GOT3 (cell line): ENCODE measurements at places on chromosomes 6 and 20.

DNA sequence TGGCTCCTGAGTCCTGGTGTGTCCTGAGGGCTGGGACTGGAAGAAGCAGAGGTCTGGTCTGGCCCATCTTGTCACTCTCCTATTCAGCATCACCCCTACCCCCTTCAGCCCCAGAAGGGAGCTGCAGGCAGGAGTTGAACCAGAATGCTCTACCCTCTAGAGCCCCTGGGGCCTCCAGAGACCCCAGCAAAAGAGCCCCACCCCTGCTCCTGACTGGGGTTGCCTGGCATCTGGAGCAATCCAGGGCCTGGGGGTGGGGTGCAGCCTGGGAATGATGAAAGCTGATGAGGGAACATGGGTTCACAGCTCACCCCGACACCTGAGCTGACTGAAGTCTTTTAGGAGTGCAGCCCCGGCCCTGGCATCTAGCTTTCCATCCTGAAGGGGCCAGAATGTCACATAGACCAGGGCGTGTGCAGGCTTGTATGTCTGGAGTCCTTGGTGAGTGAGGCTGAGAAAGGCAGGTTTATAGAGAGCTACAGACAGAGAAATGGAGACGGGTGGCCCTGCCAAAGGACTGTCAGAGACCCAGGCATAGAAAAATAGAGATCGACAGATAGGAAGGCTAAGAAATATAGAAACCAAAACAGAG, 12.2 kb downstream of the FGD2 start:
- DNase-seq, result no peak

DNA sequence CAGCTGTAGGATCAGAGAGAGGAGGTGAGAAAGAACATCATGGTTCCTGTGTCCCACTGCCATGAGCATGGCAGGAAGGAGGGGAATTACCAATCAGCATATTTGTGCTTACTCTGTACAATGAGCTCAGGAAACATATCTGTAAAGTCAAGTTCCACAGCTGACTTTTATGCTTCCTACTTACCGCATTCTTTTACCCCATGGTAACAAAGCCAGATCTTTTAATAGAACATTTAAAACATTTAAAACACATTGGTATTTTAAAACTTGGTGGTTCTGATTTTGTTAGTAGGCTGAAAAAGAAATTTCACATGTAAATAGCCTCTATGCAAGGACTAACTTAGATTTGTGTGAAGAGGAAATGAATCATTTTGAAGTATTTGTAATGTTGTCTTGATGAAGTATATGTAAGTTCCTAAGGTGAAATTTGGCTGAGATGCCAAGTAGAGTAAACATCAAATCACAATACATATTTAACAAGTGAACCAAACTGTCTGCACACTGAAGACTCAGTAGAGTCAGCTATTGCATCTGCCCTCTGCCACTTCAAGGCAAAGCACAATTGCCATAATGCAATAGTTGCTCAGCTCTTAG, 114.7 kb downstream of the GJA10 start:
- DNase-seq, result no peak

DNA sequence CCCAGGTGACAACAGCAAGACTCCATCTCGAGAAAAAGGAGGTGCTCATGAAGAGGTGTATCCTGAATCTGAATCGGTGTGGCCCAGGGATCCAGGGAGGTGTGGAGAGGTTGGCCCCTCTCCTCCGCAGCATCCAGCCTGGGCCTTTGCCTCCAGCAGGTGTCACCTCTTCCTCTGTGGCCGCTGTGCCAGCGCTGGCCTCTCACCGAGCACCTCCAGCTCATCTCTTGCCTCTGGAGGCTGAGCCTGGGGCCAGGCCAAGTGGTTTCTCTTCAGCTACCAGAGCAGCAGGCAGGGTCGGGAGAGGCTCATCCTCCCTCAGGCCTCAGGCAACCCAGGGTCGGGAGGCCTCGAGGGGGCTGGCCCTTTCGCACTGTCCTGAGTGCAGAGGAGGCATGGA, 1.2 kb upstream of the COL20A1 start:
- DNase-seq, result no peak

GRCh38 chr6:63649269-63649668, 13.7 kb downstream of the PHF3 start:
- no peak for DNase-seq

- no peak for DNase-seq
Measured at GRCh38 chr6:28633445-28634215, 107.9 kb downstream of the GPX5 start.

DNA sequence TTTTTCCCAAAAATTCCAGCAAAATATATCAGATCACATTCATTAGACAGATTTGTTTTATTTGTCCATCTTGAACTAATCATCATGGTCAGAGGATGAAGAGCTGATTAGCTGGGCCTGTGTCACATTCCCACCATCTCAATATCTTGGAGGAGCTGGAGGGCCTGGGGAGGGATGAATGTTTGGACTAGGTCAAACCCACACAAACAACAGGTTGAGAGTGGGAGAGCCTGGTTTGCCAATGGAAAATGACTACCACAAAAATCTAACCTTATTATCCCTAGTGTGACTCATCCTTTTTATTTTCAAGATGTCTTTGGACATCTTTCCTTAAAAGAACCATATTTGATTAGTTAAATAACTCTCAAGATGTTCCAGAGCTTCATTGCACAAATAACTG, 242.4 kb downstream of the OGFRL1 start:
- DNase-seq, result no peak

DNA sequence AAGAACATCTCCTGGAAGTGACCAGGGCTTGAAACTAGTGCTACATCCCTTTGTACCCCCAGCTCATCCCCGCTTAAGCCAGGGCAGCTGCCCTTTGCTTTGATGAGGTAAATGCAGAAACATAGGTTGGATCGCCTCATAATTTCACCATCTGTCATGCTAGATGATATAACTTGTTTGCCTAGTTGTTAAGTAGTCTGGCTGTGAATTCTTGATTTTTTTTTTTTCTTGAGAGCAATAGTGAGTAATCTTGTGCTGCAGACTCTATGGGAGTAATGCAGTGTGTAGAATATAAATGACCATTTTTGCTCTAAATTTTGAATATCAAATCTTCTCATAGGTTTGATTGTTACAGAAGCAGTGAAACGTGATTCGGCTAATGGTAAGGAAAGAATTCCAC, 4.1 kb downstream of the TRDN start:
- no peak for DNase-seq

- DNase-seq, result no peak
Measured at GRCh38 chr20:39103732-39104131, 141.6 kb downstream of the DHX35 start.

- DNase-seq, result no peak
Measured at GRCh38 chr6:122567034-122567433, 43.2 kb upstream of the PKIB start.

- no peak for DNase-seq
Measured at GRCh38 chr20:39399463-39399862, 437.3 kb downstream of the DHX35 start.

- DNase-seq, result no peak
Measured at GRCh38 chr6:147016440-147016839, 187.8 kb upstream of the STXBP5 start.

- DNase-seq, result no peak
Measured at GRCh38 chr20:40654876-40655275, 34.2 kb downstream of the MAFB start.

- DNase-seq, result no peak
Measured at GRCh38 chr6:141077355-141078333, 1055.1 kb upstream of the GJE1 start.

GRCh38 chr6:39929733-39930461, 4.4 kb downstream of the MOCS1 start:
- no peak for DNase-seq

DNA sequence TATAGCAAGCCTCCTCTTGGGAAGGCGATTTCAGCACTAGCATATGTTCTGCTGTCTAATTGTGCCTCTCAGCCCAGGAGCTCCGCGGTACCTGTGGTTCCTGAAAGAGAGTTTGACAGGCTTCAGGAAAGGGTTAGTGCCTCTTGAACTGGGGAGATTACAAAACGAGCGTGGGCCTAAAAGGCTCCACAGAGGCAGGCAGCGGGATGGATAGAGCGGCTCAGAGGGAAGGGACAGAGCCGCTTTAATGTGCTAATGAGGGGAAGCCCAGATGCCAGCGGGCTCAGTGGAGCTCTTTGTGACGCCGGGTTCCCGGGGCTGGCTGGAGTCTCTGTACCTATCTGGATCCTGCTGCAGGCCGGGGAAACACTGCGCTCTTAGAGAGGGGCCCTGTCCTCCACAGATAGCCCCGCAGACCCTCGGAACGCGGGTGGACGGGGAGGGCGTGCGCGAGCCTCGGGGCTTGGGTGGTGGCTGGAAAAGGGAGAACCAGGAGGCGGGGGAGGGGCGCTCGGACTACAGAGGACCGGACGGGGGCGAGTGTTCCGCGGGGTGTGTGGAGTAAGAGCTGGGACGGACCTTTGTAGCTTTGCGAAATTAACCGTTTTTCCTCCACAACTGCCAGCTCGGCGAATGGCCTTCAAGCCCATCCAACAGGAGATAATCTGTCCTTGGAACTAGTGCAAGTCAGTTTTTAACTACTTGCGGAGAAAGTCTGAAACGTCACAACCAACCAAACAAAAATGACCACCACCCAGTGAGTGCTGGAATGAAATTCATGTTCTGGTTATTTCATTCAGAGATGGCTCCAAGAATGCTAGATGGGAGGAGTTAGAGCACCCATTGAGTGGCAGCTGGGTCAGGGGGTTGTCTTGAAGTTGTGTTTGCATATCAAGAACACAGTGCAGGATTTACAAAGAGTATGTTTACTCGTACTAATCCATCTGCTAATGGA, 13.0 kb downstream of the SLC35F1 start:
- no peak for DNase-seq

DNA sequence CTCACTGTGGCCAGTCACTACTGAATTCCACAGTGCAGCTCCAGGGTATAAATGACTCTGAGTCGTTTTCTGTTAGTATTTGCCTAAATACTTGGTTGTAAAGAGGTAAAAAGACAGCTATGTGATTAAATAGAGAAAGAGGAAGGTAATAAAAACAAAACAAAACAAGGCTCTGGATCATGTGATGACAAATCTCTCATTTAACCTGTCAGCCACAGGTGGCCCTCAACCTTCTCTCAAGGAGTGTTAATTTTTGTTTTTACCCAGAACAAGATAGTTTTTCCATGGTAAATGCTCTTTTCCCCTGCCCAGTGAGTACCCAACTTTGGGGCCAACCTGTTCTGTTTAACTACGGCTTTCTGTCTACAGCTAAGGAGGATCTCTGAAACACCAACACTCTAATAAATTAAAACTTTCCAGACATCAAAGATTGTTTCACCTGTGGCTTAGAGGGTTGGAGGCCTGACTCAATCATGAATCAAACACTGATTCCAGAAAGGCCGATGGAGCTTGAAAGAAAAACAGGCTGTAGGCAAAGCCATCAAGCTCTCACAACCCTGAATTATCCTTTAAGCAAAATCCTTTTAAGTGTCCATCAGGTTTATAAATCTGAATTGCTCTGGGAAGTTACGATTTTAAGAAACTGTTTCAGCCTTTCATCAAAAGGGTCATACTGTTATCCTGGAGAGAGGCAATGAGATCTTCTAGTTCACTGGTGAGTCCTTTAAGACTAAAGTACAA, 81.5 kb upstream of the BCLAF1 start:
- no peak for DNase-seq

DNA sequence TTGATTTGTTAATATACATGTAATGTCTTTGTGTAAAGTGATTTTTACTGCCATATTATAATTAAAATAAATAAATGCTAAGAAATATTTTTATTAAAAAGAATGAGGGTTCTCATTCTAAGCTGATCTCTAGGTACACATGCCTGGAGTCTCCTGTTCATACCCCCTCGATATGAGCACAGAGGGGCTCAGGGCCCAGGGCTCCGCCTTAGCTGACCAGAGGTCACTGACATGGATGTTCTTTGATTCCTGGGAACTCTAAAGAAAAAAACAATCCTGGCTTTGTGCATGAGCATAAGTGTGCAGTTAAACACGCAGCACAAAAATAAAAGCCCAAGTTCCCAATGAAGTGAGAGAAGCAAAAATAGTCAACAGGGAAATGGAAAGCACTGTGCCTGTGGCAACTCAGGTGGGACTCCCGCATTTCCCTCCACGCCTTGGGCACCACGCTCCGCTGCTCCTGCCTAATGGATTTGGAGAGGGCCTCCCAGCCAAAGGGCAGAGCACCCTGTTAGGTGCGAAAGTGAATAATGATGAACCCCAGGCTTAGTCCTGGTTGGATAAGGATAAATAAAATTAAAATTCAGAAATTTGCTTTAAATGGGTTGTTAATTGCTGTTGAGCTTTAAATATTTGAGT, 33.3 kb upstream of the QKI start:
- DNase-seq, result no peak

- DNase-seq, result no peak
Measured at GRCh38 chr6:137465378-137466009, 28.7 kb downstream of the OLIG3 start.

DNA sequence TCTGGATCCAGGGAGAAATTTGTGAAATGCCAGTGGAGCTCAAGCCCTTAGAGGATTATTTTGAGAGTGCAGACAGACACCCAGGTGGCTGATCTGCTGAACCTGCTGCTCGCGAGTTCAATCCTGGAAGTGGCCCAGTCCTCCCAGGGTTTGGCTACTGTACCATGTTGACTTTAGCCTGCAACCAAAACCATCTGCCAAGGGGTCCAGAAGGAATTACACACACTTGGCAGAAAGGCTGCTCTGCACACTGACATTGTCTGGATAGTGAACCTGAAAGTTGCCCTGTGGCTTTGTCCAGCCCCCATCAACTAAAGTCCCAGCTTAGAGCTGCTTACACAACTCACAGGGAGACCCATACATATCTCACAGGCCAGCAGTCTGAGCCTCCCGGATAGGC, 21.6 kb upstream of the PI3 start:
- no peak for DNase-seq

DNA sequence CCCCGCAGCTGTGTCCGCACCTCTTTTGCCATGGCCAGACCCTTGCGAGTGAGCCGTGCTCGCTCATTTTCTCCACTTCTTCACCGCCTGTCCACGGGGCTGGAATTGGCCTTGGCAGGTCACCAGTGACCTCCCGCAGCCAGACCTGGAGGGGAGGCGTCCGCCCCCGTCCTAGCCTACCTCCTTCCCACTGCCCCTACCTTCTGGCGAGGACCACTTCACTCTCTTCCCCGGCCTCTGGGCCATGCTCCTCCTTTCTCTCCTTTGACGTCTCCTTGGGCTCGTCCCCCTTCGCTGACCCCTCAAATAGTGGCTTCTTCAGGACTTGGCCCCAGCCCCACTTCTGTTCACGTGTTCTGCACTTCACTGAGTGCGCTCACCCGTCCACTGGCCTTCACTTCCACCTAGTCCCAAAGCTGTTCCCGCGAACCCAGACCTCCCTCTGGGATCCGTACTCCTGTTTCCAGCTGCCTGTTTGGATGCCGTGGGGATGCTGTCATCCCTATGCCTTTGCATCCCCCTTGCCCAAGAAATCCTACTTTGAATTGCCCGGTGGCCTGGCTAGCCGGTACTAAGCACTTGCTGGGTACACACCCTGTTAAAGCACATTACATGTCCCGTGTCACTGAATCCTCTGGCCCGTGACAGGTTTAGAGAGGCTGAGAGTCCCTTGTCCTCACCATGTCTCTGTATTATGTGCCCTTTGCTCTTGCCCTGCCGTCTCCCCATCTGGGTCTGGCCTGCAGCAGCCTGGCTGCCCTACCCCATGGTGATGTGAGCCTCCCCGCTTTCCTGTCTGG, 33.0 kb downstream of the SPATA2 start:
- DNase-seq, result no peak
